ENCODE measurements at places on chromosomes 5 and 9. TPM values are rescaled to one million over a fixed set of nuclear protein-coding genes. Genes with fewer than 3 reads are reported as not detected.

Gene KYAT1
- 6.7 TPM for polyA plus RNA-seq

Gene SYK
- polyA plus RNA-seq, result 12.0 TPM

Gene NTRK2
- 3.6 TPM for polyA plus RNA-seq

Gene CCDC152
- 0.49 TPM for polyA plus RNA-seq

Gene MRRF
- 22.4 TPM for polyA plus RNA-seq

Gene CDKN2A
- 6.1 TPM for polyA plus RNA-seq

Gene TAF11L10
- polyA plus RNA-seq, result not detected

Gene PCDHA9
- polyA plus RNA-seq, result not detected

Gene COL27A1
- polyA plus RNA-seq, result 7.2 TPM

Gene AUH
- polyA plus RNA-seq, result 7.2 TPM

Gene GARIN3
- polyA plus RNA-seq, result not detected

Gene HSPB3
- 3.5 TPM for polyA plus RNA-seq

Gene ENC1
- polyA plus RNA-seq, result 1.4 TPM

Gene DND1
- polyA plus RNA-seq, result 1.9 TPM

Gene NDFIP1
- 14.1 TPM for polyA plus RNA-seq

Gene CYSTM1
- polyA plus RNA-seq, result 13.4 TPM

Gene PHYHD1
- 39.5 TPM for polyA plus RNA-seq

Gene PSAT1
- polyA plus RNA-seq, result 9.9 TPM

Gene GIN1
- 2.6 TPM for polyA plus RNA-seq

Gene GNA14
- polyA plus RNA-seq, result 1.9 TPM

Gene KCNN2
- 0.22 TPM for polyA plus RNA-seq
